Activated CD4-positive, alpha-beta T cell treated with anti-CD3 and anti-CD28 coated beads, Interleukin-2, amount 10 ng/mL, durations not matched to agents 7 days and 5 days (primary cell): ENCODE measurements at places on chromosomes 3 and 15. TPM values are rescaled to one million over a fixed set of nuclear protein-coding genes. Genes with fewer than 3 reads are reported as not detected.

The MKRN3 gene
- total RNA-seq: 3.4 TPM

The ATOSA gene
- total RNA-seq: 41.1 TPM

The ACTC1 gene
- not detected for total RNA-seq

The FBXL2 gene
- total RNA-seq: not detected

The SAMD7 gene
- not detected for total RNA-seq

DNA sequence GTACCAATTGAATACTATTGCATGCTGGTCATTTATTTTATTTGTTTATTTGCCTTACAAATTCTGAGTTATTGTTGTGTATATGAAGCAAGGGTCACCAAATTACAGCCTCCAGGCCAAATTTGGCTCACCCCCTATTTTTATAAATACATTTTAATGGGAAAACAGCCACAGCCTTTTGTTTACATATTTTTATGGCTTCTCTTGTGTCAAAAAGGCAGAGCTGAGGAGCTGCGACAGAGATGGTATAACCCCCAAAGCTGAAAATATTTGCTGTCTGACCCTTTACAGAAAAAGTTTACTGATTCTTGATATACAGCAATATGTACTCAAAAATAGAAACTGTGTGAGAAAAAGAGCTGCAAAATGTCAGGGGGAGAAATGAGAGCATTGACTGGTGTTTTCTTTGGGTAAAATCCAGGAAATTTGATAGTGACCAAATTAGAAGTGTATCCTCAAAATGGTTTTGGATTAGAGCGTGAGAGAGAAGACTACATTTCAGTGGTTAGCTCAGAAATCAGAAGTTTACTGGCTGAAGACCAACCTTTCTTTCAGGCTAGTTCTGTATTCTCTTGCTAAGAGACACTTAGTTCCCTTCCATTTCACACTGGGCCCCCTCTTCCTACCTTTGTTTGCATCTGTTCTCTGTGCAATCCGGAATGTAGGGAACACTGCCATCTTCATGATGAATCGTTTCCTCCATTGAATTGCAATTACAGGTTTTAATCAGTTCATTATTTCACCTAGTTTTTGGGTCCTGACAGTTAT, 757.8 kb downstream of the AGBL1 start:
- no peaks in the 10 kb centered on the region for H3K4me1 ChIP-seq
- DNase-seq: no peak
- no peaks in the 10 kb centered on the region for H3K36me3 ChIP-seq
- H3K27ac ChIP-seq: no peak overlapping the region
- no peak overlapping the region for H3K4me3 ChIP-seq
- no peaks in the 10 kb centered on the region for H3K27me3 ChIP-seq

DNA sequence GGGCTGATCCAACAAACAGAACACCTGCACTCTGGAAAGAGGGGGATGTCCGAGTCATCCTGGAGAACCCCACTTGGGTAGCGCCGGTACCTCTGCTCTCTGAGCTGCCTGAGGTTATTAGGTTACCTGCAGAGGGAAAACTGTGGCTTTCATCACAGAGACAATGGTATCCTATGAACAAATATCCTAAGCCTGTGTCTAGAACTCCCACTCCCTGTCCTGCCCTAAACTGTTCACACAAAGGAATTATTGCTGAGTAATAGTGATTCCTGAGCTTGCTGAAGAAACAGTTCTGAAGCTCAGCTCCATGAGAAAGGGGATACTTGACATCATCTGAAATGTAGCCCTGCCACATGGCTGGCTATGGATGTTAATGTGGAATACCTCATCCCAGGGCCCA, 31.9 kb upstream of the WNT5A start:
- H3K4me3 ChIP-seq: no peak overlapping the region
- no peaks in the 10 kb centered on the region for H3K36me3 ChIP-seq
- no peak overlapping the region for H3K27ac ChIP-seq
- no peak for DNase-seq

DNA sequence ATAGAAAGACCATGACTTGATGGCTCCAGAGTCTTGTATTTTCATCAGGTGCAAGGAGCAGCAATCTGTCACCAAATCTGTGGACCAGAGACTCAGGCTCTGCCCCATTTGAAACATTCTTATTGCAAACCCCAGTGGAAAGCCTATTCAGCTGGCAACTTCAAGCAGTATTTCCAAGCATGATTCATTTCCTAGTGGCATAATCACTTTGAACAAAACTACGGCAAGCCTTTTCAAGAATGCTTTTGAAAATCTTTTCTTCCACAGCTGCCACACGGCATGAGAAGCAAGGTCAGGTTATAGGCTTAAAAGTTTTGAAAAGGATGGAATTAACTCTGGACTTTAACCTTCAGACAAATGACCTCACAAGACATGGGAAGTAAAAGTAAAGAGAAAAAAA, 122.0 kb upstream of the BFSP2 start:
- peaks cover 8% of the 10 kb centered on the region for H3K27me3 ChIP-seq
- H3K27ac ChIP-seq: no peak overlapping the region
- DNase-seq: no peak
- no peaks in the 10 kb centered on the region for H3K36me3 ChIP-seq
- no peak overlapping the region for H3K4me3 ChIP-seq
